Activated naive CD8-positive, alpha-beta T cell treated with anti-CD3 and anti-CD28 coated beads for 36 hours (primary cell): ENCODE measurements at places on chromosomes 2 and 18. TPM values are rescaled to one million over a fixed set of nuclear protein-coding genes. Genes with fewer than 3 reads are reported as not detected.

DNA sequence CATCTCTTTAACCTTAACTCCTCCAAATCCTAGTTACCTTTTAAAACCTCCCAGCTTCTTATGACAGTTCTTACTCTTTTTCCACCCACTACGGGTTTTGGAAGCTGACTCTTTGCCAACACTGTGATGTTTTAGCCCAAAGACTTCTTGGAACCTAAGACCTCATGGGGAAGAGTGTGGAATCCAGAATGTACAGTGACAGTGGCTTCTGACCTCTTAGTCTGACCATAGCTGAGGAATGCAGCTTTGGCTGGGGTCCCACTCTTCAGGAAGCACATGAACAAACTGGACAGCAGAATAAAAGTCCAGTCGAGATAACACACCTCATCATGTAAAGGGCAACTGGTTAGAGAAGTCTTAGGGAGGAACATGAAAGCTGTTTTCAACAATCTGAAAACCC lies 161.1 kb upstream of the PKDCC start:
- H3K4me1 ChIP-seq: no peaks in the 10 kb centered on the region
- H3K4me3 ChIP-seq: no peak overlapping the region
- H3K36me3 ChIP-seq: no peaks in the 10 kb centered on the region
- no peak overlapping the region for H3K27ac ChIP-seq
- DNase-seq: no peak

- H3K27ac ChIP-seq: no peak overlapping the region
- H3K4me1 ChIP-seq: peaks cover 5% of the 10 kb centered on the region
- H3K27me3 ChIP-seq: peaks cover 3% of the 10 kb centered on the region
- no peak for DNase-seq
Observed at GRCh38 chr2:156192468-156192867, 140.1 kb downstream of the NR4A2 start.

GRCh38 chr2:73156539-73157124 lies 43.9 kb upstream of the RAB11FIP5 start:
- H3K4me3 ChIP-seq: no peak overlapping the region
- DNase-seq: peak; percentile 64
- H3K27ac ChIP-seq: no peak overlapping the region
- H3K36me3 ChIP-seq: no peaks in the 10 kb centered on the region
- H3K4me1 ChIP-seq: no peaks in the 10 kb centered on the region
- H3K27me3 ChIP-seq: peaks cover 52% of the 10 kb centered on the region

DNA sequence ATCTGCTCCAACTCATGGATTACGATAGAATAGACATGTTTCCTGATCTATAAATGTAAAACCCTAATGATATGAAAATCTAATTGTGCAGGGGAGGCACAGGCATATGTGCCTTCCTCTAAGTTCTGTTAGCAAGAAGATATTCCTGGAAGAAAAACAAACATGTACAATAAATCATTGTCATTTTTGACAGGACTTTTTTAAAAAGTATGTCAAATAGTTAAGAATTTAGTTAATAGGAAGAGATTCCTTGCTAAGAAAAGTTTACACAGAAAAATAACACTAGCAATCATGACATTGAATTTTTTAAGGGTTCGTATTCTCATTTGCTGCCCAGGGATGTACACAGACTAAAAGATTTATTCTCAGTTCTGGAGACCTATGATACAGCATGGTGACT lies 15.3 kb upstream of the CREB1 start:
- H3K4me1 ChIP-seq: peaks cover 60% of the 10 kb centered on the region
- peak overlapping the region; percentile 83 for H3K27ac ChIP-seq
- H3K27me3 ChIP-seq: no peaks in the 10 kb centered on the region
- peaks cover 18% of the 10 kb centered on the region for H3K36me3 ChIP-seq
- no peak overlapping the region for H3K4me3 ChIP-seq
- DNase-seq: no peak

Gene RAB17
- 0.40 TPM for total RNA-seq

Gene WDCP
- total RNA-seq: 22.2 TPM

Gene PFN4
- 0.26 TPM for total RNA-seq

Gene SRD5A2
- total RNA-seq: not detected
